ENCODE measurements at places on chromosomes 12 and 14. TPM values are rescaled to one million over a fixed set of nuclear protein-coding genes. Genes with fewer than 3 reads are reported as not detected.

Gene TMEM121
- 4.5 TPM for total RNA-seq

Gene ARPC3
- total RNA-seq = 659 TPM

Gene IL26
- total RNA-seq = not detected

Gene GZMH
- not detected for total RNA-seq

Gene IGF1
- total RNA-seq = not detected

Gene B4GALNT3
- total RNA-seq = 11.6 TPM

Data from airway epithelial cell (primary cell).